ENCODE measurements at places on chromosomes 5 and 9.

DNA sequence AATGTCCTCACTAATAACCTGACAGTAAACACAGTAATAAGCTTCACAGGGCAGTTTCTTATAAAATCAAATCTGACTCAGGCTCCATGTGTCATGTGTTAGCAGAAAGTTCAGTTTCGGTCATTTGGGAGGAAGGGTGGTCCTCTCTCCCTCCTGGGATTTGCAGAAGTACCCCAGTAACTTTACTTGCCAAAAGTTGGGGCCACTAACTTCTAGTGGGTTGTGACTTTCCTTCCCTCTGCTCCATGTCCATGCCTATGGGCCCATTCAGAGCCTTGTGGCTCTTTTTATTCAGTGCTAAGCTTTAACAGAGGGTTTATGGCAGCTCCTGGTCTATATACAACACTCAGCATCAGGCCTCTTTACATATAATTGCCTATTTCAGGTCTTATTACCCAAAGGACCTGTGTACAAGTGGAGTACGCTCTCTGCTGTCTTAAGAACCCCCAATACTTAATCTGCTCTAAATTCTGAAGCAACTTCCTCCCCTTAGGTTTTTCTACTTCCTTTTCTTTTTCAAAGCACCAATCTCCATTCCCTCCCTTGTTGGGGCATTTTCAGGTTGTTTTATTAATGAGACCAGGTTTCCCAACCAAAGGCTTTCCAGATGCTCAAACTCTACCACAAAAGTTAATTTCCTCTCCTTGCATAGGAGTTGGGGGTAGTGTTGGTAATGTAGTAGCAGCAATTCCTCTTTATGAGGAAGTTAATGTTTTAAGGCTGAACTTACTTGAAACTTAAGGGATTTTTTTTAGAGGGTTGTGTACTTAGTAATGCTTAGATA lies 107.7 kb downstream of the CCDC192 start:
- no peak for DNase-seq

GRCh38 chr5:120405923-120406322 lies 58.2 kb upstream of the PRR16 start:
- no peak for DNase-seq

DNA sequence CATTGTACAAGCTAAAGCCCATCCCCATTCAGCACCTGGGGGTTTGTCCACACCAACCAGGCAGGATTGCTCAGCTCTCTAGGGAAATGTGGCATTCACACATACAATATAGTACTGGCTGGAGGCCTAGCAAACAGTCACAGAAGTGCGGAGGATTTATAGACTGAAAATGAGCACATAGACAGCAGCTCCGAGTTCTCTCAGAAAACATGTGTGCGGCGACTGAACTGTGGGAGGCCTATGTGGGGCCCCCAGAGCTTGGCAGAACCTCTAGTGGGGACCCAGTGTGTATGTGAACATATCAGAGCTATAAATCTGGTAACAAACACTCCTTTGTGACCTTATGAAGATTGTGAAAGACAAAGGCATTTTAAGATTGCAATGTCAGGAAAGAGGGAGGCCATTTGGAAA lies 431.1 kb downstream of the DTWD2 start:
- no peak for DNase-seq

DNA sequence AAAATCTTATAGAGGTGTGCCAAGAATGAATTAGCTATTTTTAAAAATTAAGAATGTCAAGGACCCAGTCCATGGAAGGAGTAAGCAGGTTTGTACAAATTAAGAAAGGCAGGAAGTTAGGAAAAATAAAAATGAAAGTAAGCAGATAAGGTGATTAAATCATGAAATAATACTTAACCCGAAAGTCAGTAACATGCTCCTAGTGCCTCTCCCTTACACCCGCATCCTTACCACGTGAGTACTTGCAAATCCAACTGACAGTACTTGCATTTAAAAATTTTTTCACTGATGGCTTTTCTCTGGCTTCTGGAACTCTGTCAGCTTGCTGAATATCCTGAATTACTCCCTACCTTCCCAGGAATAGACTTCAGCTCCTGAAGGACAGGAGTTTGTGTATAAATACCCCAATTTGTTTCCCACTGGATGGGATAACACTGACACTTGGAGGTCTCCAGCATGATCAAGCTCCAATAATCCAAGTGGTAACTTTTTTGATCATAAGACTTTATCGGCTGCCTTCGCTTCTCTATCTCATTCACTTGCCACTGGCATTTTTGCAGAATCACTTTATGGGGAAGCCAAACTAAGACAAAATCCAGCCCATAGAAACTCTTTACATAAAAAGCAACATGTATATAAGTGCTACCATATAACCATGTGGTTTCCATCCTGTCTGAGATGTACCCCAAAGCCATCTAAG lies 41.6 kb upstream of the RICTOR start:
- no peak for DNase-seq

- no peak for DNase-seq
Measured at GRCh38 chr5:151026679-151027078, 6.3 kb downstream of the GPX3 start.

DNA sequence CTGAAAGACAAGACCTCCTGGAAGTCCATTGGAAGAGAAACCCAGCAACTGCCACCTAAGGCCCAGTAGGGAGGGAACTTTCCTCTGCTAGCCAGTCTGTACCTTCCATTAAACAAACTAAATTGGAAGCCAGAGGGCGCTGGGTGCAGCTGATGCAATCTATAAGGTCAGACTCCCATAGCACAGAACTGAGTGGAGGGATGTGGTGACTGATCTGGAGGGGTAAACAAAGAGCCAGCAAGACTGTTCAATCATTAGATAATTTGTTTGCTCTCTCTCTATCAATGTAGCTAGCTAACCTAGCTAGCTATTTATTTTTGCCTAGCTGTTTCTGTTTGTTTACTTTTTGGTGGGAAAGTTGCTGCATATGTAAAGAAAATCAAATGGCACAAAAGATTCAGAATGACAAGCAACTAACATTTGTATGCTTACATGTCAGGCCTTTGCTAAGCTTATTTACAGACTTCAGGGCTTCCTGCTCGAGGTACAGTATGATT lies 291.8 kb upstream of the DAB2 start:
- DNase-seq = peak; percentile 7

DNA sequence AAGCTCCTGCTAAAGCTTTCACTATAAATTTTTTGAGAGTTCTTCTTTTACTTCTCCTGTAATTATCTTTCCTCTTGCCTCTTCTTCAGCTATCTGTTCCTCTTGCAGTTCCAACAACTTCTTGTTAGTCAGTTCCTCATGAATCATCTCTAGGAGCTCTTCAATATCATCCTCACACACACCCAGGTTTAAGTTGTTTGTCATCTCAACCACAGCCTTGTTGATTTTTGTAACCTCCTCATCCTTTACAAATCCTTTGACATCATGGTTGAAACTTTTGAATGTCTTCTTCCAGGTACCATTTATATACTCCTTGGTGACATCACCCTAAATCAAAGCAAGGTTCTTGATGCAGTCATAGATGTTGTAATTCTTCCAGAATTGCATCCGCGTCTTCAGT lies 106.3 kb upstream of the MAMDC2 start:
- DNase-seq = no peak

GRCh38 chr5:98905857-98906688 lies 22.7 kb downstream of the CHD1 start:
- DNase-seq = no peak

GRCh38 chr5:122151640-122152039 lies 22.3 kb downstream of the ZNF474 start:
- no peak for DNase-seq

GRCh38 chr5:4802044-4802443 lies 338.1 kb upstream of the ADAMTS16 start:
- no peak for DNase-seq
